ENCODE measurements at places on chromosomes 2 and 18. TPM values are rescaled to one million over a fixed set of nuclear protein-coding genes. Genes with fewer than 3 reads are reported as not detected.
A peak's percentile ranks its signal among the peaks of the same experiment; 100 is the strongest.

- DNase-seq: no peak
- no peaks in the 10 kb centered on the region for H3K27me3 ChIP-seq
- no peaks in the 10 kb centered on the region for H3K4me1 ChIP-seq
- H3K36me3 ChIP-seq: no peaks in the 10 kb centered on the region
Observed at GRCh38 chr18:49052891-49053644, 102.3 kb upstream of the SMAD7 start.

- H3K4me1 ChIP-seq: peaks cover 48% of the 10 kb centered on the region
- DNase-seq: no peak
- H3K4me3 ChIP-seq: peak overlapping the region; percentile 67
- peaks cover 22% of the 10 kb centered on the region for H3K36me3 ChIP-seq
- H3K27me3 ChIP-seq: no peaks in the 10 kb centered on the region
Observed at GRCh38 chr2:189662669-189663226, 1.5 kb downstream of the ASNSD1 start.

DNA sequence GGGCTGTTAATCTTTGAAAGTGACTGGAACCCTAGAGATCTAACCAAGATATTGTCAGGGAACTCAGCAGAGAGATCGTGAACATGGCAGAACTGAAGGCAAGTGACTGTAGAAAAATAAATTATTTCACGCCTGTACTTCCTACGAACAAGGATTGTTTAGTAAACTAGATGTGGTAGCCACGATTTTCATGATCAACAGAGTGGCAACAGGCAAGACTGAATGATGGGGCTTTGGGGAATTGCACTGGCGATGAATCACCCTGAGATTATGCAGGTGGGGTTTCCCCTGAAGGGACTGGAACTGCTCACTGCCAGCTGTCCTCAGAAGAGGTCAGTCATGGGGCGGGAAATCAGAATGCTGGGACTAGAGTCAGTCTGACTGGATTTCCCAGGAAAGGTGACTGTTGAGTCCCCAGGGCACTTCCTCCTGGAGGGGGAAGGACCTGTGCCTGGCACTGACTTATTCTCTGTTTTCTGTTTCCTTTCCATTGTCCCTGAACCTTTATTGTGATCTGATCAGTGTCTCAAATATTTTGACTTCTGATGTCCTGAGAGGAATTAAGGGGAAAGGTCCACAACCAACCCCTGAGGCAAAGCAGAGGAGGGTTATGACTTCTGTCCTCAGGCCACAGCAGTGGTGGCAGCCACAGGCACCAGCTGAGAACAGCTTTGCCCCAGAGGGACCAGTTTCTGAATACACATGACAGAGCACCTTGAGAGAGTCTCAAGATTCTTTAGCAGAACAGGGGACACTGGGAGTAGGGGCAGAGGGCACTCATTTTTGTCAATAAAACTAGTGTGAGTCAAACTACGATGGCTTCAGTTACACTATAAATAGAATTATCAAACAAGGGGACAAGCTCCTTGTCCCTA, 70.0 kb downstream of the NAB1 start:
- H3K4me3 ChIP-seq: no peak overlapping the region
- no peaks in the 10 kb centered on the region for H3K4me1 ChIP-seq
- no peaks in the 10 kb centered on the region for H3K36me3 ChIP-seq
- H3K27ac ChIP-seq: no peak overlapping the region
- DNase-seq: peak; percentile 30

DNA sequence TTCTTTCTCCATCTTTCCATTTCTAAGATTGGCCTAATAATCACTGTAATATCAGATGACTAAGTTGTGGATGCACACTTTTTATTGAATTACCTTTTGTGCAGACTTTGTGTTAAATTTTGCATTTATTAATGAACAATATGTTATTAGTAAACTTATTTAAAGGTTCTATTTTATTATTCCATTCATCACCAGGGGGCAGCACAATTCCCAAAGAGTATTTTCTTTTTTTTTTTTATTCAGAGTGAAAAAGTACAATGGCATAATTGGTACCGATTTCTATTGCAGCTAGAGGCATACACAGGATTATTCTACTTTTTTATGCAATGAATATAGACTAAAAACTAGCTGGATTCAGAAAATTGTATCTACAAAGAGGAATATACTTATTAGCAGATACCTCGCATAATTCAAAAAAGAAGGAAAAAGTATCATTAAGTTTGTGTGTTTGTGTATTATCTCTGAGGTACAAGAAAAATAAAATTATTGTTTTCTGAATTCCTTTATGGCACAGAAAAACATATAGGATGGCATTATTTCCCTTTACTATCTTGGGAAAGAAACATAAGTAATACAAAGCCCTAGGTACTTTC, 390.6 kb downstream of the ERBB4 start:
- H3K27me3 ChIP-seq: no peaks in the 10 kb centered on the region
- no peak overlapping the region for H3K4me3 ChIP-seq
- H3K4me1 ChIP-seq: no peaks in the 10 kb centered on the region
- H3K36me3 ChIP-seq: no peaks in the 10 kb centered on the region
- peak; percentile 12 for DNase-seq
- no peak overlapping the region for H3K27ac ChIP-seq

DNA sequence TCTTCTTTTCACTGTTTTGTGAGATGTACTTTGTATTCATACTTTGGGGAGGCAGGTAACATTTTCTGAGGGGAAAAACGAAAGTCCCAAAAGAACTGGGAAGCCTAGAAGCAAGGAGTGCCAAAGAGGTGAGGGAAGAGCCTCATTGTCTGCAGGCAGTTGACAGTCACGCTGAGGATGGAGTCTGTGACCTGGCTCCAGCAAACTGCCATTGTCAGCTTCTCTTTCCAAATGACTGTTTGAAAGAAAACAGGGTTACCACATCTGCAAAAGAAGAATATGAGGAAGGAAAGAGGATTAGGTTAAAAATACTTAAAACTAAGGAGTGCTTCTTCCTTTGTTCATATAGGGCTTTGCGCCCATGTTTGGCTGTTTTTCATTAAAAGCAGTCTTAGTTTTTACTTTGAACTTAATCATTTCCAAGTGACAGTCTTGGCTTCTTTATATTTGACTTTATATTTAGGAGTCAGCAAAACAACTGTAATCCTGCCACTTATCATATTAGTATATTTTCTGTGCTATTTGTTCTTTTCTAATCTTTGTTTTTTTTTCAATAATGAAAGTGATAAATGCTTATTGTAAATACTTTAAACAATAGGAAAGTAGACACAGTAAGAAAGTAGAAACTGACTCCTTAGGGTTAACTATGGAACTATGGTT, 35.0 kb downstream of the CERS6 start:
- H3K4me3 ChIP-seq: peak overlapping the region; percentile 55
- DNase-seq: no peak
- no peaks in the 10 kb centered on the region for H3K27me3 ChIP-seq
- peaks cover 71% of the 10 kb centered on the region for H3K4me1 ChIP-seq
- H3K27ac ChIP-seq: peak overlapping the region; percentile 70

- H3K27me3 ChIP-seq: no peaks in the 10 kb centered on the region
- H3K4me3 ChIP-seq: no peak overlapping the region
- peaks cover 38% of the 10 kb centered on the region for H3K4me1 ChIP-seq
- no peak overlapping the region for H3K27ac ChIP-seq
- no peak for DNase-seq
Observed at GRCh38 chr2:9262671-9263171, 56.1 kb downstream of the ASAP2 start.

GRCh38 chr2:71619230-71619741, 165.9 kb downstream of the DYSF start:
- no peaks in the 10 kb centered on the region for H3K27me3 ChIP-seq
- no peak overlapping the region for H3K4me3 ChIP-seq
- peaks cover 27% of the 10 kb centered on the region for H3K4me1 ChIP-seq
- DNase-seq: no peak
- no peaks in the 10 kb centered on the region for H3K36me3 ChIP-seq

GRCh38 chr18:24432618-24433017, 6.1 kb downstream of the IMPACT start:
- DNase-seq: no peak
- H3K36me3 ChIP-seq: no peaks in the 10 kb centered on the region
- peaks cover 3% of the 10 kb centered on the region for H3K4me1 ChIP-seq
- no peaks in the 10 kb centered on the region for H3K27me3 ChIP-seq
- H3K4me3 ChIP-seq: no peak overlapping the region

DNA sequence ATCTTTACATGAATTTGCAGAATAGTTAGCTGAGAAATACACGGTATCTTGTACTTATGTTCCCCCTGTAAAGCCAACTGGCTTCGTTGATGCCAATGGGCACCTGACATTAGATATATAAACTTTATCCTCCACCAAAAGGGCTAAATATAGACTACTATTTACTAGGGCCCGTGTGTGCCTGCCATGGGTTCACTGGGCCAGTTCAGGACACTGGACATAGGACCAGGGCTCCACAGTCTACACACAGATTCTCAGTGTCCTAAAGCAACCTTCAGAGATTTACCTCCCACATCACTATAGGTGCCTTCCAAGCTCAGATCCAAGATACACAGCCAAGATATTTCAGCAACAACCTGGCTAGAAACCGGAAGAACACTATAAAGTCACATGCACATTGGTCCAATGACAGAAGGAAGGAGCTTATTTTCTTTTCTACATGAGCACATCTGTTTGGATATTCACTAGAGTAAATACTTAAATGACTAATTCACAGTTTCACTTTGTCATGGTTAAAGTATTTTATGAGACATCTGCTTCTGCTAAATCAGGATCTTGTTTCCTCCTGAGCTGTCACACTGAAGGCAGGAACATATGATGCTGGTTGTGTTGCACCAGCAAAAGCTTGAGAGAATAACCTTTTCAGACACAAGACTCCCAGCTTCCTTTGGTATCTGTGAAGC, 95.1 kb downstream of the MYO5B start:
- H3K4me3 ChIP-seq: no peak overlapping the region
- no peak overlapping the region for H3K27ac ChIP-seq
- peaks cover 1% of the 10 kb centered on the region for H3K4me1 ChIP-seq
- no peaks in the 10 kb centered on the region for H3K36me3 ChIP-seq
- no peak for DNase-seq
- H3K27me3 ChIP-seq: no peaks in the 10 kb centered on the region

- H3K4me1 ChIP-seq: no peaks in the 10 kb centered on the region
- DNase-seq: no peak
- no peak overlapping the region for H3K27ac ChIP-seq
- H3K36me3 ChIP-seq: no peaks in the 10 kb centered on the region
- no peaks in the 10 kb centered on the region for H3K27me3 ChIP-seq
Observed at GRCh38 chr2:182594286-182594685, 121.8 kb upstream of the DNAJC10 start.

DNA sequence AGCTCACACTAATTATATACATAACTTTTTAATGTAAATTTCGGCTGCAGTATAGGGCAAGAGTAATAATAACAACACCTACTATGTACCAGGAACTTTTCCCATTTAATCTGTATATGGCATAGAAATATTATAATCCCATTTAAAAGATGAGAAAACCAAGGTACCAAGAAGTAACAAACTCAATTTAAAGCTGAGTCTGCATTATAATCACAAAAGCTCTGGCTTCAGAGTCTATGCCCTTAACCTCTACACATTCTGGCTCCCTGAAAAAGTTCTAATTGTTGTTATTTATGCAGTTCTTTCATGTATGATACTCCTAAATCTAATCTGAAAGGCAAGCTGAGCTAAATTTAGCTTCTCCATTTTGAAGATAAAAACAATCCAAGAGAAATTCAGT, 1675.1 kb upstream of the NXPH2 start:
- H3K4me1 ChIP-seq: no peaks in the 10 kb centered on the region
- DNase-seq: no peak
- no peaks in the 10 kb centered on the region for H3K27me3 ChIP-seq
- H3K27ac ChIP-seq: no peak overlapping the region
- H3K4me3 ChIP-seq: no peak overlapping the region

GRCh38 chr2:222203041-222203440, 95.8 kb downstream of the PAX3 start:
- H3K4me1 ChIP-seq: no peaks in the 10 kb centered on the region
- H3K4me3 ChIP-seq: no peak overlapping the region
- DNase-seq: no peak
- H3K27ac ChIP-seq: no peak overlapping the region

RAMP1 gene
- not detected for total RNA-seq

PPP1R1C gene
- total RNA-seq: 1.5 TPM

IL1B gene
- not detected for total RNA-seq

MAP3K19 gene
- total RNA-seq: not detected

Data from HepG2 (cell line).